HepG2 (cell line): ENCODE measurements at places on chromosomes 3 and 15.

- no peak for DNase-seq
These were observed 28.2 kb downstream of the GYG1 start for GRCh38 chr3:149019580-149019979.

- DNase-seq = no peak
These were observed 60.6 kb downstream of the IL1RAP start for GRCh38 chr3:190574473-190574872.

- DNase-seq = no peak
These were observed 103.3 kb downstream of the GOLIM4 start for GRCh38 chr3:167992381-167992780.

GRCh38 chr3:31495971-31496665 lies 36.6 kb upstream of the STT3B start:
- DNase-seq = no peak
